NCI-H1436 (cell line): ENCODE measurements at places on chromosomes 11 and 22.
A peak's percentile ranks its signal among the peaks of the same experiment; 100 is the strongest.

DNA sequence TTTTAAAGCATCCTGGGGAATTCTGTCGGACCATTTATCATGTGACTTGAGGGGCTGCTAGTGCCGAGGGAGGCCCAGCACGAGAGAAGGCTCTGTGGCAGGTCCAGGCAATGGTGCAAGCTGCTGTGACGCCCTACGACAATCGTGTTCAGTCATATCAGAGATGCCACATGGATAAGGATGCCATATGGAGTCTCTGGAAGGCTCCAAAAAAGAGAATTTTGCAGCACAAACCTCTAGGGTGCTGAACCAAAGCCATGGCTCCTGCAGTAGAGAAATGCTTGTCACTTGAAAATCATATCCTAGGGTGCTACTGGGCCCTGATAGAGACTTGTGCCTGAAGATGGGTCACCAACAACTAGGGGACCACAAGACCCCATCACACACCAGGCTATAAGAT lies 6.7 kb upstream of the CD6 start:
- DNase-seq: no peak

DNA sequence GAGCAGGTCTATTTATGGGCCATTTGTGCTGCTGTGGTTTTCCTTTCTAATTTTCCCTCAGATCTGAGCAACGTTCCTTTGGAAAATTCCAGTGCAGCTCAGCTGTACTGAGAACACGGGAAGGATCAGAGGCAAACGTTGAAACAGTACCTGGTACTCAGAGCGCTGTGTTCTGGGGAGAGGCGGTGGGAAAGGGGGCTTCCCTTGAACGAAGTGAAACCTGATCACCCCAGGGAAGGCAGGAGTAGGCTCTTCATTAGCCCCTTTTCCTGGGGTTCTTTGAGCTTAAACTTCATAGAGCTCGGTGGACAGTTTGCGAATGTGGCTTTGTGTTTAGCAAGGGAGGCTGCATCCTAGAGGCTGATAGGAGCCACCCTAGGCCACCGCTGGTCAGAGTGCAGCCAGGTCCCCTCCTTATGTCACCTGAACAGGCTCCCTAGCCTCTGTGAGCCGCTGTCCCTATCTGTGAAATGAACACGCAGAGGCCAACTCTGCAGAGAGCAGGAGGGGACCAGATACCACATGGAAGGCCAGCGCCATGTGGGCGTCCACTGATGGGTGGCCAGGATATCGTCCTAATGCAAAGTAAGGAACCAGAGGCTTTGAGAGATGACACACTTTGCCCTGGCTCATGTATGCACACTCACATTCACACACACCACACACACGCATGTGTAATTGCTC lies 1464.8 kb downstream of the BRD1 start:
- no peak for DNase-seq

DNA sequence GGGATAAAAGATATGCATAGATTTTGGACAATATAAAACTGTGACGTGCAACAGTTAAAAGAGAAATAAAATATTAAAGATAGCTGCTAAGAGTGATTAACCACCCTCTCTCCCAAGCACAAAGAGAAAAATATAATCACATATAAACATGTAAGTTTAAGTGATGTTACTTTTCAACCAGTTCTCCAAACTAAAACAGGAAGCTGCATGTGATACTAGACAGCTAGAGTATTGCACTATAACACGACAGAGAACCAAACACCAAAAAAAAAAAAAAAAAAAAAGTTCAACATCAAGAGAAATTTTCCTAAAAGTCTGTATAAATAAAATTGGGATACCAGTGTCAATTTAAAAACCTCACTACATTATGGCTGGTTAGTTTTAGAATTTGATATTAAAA lies 79.1 kb downstream of the PICALM start:
- no peak for DNase-seq

DNA sequence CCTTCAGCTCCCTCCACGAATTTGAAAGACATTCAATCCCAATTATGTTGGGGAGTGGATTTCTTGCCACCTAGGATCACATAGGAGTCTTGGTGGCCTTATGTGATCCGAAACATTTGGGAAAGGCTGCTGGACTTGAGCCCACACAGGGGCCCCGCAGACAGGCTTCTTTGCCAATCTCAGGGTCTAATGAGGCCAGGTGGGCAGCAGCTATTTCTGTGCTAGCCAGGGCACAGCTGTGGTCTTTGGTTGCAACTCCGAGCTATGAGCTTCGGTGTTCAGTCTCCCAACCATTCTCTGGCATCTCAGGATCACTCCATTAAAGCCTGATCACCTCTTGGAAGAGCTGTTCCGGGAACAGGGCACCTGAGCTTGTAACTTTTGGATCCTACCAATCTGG lies 84.4 kb downstream of the TP53I11 start:
- no peak for DNase-seq

DNA sequence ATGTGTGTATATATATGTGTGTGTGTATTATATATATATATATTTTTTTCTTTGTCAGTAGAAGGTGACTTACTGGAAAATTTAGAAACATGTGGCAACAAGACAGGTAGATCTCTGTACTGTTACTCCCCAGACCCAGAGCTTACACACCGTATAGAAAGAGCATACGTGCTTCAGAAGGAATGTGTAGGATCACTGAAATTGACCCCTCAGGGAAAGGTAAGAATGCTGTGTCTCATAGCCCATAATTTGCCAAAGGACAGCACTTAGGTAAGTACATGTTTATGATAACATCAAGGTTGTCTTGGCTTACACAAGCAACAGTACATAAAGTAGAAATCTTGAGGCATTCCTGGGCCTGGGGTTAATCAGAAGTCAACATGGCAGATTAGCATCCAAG lies 54.2 kb upstream of the PDE3B start:
- no peak for DNase-seq

DNA sequence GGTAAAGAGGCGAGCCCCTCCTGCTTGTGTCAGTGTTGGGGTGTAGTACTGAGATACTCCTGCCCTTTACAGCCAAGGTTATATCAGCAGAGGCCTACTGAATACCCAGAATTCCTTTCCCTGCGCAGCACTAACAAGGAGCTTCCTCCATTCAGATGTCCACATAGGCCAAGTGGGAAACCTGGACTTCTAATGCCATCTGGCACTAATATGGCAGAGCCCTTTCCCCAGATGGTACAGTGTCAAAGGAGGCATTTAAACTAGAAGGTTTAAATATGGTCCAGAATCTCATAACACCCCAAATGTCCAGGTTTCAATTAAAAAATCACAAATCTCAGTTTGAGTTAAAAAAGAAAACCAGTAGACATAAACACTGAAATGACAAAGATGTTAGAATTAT lies 68.8 kb downstream of the USP47 start:
- DNase-seq: no peak

DNA sequence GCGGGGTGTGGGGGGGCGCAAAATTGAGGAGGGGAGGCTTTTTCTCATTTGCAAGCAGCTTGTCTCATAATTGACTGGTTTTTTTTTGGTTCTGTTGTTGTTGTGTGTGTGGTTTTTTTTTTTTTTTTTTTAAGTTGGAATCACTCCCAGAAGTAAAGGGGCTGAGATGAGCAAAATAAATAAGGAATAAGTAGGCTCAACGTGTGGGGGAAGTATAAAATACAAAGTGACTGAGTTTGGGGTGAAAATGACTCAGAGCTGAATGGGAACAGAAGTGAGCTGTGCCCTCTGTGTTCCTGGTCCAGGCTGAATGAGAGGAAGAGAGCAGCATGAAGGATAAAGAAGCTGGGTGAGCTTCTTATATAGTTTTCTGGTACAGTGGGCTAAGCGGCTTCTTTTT lies 90.0 kb downstream of the GRIK4 start:
- no peak for DNase-seq

DNA sequence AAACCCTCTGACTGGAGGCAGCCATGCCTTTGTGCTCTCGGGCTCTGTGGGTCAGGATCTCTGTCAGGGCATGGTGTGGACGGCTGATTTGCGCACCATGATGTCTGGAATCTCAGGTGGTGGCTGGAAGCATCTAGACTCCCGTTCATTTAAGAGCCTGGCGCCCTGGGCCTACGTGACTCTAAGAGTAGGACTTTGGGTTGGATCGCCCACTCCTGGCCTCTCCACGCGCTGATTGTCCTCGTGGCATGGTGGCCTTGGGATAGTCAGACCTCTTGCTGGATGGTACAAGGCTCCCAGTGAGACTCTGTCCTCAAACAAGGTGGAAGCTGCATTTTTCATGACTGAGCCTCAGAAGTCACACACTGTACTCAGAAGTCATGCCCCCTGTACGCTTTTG lies 224.3 kb downstream of the TBC1D22A start:
- no peak for DNase-seq

GRCh38 chr22:24247564-24248344 lies 2.9 kb upstream of the GGT5 start:
- DNase-seq: peak; percentile 45

DNA sequence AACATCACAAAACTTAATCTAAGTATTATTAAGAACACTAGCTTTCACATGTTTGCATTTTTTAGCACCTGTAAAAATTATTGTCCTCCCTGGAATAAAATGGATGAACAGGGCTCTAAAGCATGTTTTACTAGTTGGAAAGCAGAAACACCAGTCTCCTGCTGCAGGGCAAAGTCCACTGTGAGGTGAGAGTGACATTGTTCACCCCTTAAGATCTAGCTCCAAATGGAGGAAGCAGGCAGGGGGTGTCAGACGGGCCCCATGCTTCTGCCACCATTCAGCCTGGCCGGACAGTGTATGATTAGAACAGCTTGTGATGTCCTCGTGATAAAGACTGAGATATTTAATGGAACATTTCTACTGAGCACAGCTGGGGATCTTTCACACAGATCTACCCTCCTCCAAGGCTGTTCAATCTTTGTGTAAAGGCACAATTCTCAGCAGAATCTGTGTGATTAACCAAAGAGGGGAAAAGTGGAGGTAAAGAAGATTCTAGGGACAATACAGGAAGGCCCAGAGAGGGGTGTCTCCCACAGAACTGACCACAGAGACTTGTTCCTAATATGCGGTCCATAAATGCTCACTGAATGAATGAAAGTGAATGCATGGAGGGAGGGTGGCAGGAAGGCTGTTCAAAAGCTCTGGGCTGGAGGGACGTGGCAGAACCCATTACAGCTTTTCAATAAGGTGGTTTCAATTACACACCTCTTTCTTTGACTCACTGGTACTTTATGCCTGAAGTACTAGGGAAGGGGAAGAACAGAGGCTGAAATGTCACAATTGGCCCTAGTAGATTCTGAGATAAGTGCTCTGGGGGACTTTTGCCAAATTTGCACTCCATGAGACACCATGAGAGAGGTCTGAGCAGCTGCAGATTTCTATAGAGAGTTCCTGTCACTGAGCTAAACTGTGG lies 239.1 kb upstream of the ARHGAP20 start:
- DNase-seq: peak; percentile 73

DNA sequence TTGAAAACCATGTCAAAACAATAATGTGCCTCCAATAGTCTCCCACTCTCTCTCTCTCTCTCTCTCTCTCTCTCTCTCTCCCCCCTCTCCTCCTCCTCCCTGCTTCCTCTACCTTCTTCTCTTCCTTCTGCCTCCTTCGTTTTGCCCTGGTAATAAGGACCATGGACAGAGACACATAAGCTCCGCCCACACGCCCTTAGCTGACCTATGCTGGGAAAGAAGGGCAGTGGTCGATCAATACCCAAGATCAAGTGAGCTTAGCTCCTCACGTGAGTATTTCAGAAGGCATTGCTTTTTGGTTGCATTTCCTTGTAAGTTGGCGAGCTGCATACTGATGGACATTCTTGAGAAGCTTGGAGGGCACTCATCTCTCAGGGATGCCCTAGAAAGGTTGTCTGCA lies 194.8 kb downstream of the MIAT start:
- DNase-seq: no peak

- no peak for DNase-seq
Observed at GRCh38 chr11:46418751-46419150, 27.2 kb upstream of the CHRM4 start.

- DNase-seq: no peak
Observed at GRCh38 chr11:70730411-70730810, 332.1 kb downstream of the CTTN start.

- DNase-seq: no peak
Observed at GRCh38 chr22:28669387-28669786, 10.3 kb downstream of the TTC28 start.

- DNase-seq: no peak
Observed at GRCh38 chr11:72314600-72315392, 70.8 kb upstream of the PHOX2A start.

GRCh38 chr11:92601048-92601447 lies 368.4 kb upstream of the MTNR1B start:
- no peak for DNase-seq

- no peak for DNase-seq
Observed at GRCh38 chr11:65622011-65622410, 6.4 kb downstream of the PCNX3 start.

GRCh38 chr11:112195951-112196351 lies 20.6 kb downstream of the BCO2 start:
- no peak for DNase-seq

GRCh38 chr11:10122326-10123197 lies 171.5 kb downstream of the SBF2 start:
- DNase-seq: no peak
